CD8-positive, alpha-beta memory T cell (primary cell): ENCODE measurements at places on chromosomes 1 and 21.
A peak's percentile ranks its signal among the peaks of the same experiment; 100 is the strongest.

- DNase-seq: no peak
Observed at GRCh38 chr1:109369167-109369746, 28.5 kb downstream of the SORT1 start.

DNA sequence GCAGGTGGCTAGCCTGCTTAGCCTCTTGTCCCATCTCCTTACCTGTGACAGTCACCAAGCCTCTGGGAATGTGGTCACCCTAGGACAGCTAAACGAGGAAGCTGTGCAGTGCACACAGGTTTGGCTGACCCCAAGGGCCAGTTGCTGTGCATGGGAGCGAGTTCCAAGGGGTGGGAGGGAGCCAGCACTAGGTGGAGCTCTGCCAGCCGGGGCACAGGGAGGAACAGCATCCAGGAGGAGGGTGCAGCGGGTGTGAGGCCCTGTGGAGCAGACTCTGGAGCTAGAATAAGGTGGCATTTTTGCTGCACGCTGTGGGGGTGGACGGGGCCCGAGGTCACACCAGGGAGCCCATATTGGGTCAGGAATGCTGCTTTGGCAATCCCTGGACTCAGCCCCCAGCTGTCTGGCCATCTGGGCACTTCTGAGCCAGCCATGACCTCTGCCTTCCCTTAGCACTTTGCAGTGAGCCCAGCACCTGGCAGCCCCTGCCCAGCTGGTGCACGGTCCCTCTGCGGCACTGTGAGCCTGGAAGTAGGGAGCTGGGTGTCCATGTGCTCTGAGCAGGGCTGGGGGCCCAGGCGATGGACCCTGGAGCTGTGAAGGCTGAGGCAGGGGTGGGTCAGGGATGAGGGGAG lies 8.7 kb downstream of the PDXK start:
- no peak for DNase-seq

DNA sequence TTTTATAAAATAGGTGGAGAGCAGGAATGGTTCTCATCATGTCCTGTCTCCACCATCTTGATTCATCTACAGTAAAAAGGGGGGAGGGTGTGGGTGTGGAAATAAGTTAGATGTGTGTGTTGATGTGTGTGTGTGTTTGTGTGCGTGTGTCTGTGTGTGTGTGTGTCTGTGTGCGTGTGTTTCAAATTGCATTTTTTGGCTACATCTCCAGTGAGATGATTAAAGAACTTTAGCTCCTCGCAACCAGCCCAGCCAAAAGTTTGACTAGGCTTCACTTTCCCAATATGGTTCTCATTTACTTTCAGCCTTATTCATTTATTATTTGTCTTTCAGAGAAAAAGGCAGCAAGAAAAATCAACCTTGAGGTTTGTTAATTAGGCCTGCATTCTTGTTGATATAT lies 14.7 kb upstream of the HAO2 start:
- DNase-seq: no peak

GRCh38 chr21:28614791-28615190 lies 377.9 kb downstream of the LTN1 start:
- no peak for DNase-seq

DNA sequence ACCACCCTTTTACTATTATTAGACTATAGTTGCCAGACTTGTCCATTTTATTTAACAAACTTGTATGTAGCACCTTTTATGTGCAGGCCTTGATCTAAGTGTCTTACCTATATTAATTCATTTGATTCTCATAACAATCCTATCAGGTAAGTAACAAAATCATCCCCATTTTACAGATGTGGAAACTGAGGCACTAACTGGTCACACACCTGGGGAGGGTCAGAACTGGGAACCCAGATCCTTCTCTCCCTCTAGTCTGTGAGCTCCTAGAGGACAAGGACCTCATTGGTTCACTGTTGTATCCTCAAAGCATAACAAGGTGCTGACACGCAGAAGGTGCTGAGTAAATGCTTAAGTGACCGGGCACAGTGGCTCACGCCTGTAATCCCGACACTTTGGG lies 14.9 kb downstream of the FBXO2 start:
- no peak for DNase-seq

DNA sequence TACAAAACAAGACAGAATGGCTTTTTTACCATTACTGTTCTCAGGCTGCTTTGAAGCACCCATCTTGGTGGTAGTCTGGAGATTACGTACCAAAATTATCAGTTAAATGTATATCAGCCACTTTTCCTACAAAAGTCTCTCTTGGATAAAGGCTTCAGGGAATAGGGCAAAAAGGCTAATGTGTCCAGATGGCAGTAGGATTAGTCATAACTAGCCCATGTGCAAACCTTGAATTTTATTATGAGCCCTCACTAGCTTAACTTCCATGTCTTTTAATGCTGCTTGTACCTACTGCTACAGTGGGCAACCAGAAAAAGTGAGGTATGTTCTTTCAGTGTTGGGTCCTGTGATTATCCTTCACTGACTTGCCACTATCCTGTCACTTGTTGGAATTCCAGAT lies 51.0 kb downstream of the PLPPR4 start:
- no peak for DNase-seq

GRCh38 chr1:2232916-2233438 lies 4.9 kb downstream of the SKI start:
- DNase-seq: no peak

DNA sequence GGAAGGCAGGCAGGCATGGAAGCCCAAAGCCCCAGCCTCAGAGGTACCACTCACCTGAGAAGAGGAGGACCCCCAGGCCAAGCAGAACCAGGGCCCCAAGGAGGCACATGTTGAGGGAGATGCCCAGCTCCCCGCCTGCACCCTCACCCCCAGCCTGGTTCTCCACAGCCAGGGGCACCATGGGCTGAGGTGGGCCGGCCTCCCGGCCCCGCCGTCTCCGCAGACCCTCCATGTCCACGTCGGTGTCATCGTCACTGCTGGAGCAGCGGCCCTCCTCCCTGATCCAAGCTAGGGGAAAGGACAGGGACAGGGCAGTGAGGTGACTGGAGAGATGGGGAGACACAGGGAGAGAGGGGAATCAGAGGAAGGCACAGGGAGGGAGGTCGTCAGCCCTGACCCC lies 7.8 kb downstream of the PBXIP1 start:
- no peak for DNase-seq

GRCh38 chr1:206517784-206518183 lies 10.5 kb downstream of the RASSF5 start:
- DNase-seq: no peak

GRCh38 chr1:20601129-20601825 lies 12.4 kb downstream of the CDA start:
- DNase-seq: no peak

GRCh38 chr1:52602856-52603600 lies 857 bp downstream of the GPX7 start:
- DNase-seq: peak; percentile 53

DNA sequence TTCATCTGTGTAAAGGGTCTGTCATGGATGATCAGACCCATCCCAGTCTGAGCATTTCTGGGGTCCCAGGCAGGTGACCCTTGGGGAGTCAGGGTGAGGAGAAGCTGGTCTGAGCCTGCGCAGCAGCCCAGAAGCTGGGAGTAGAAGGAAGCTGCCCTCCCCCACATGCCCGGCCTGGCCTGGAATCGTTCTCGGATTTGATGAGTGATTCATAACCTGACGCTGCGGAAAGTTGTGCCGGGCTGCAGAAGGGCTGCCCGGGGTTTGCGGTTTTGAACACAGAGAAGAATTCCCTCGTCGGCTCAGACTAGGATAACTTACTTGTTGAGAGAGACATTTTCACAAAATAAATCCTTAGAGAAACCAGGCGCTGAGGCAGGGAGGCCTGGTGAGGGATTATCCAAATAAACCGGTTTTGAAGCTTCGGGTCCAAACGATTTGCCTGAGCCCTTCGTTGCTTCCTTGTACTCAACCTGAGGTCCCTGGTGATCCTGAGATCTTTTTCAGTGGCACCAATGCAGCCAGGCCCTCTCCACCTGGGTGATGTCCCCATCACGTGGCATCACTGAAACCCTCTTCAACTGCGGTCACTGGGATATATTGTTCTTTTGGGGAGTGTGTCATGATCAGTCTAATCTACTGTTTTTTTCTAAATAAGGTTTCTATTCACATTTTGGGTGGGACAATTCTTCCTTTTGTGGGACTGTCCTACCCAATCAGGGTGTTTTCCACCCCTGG lies 29.2 kb downstream of the EPHB2 start:
- DNase-seq: no peak

GRCh38 chr1:90074970-90075391 lies 80.1 kb downstream of the ZNF326 start:
- no peak for DNase-seq
